Stimulated activated CD4-positive, alpha-beta T cell treated with anti-CD3 and anti-CD28 coated beads, Interleukin-2, amount 100 ng/mL, for 24 hours (primary cell): ENCODE measurements at places on chromosomes 2 and 18.

- DNase-seq: no peak
Measured at GRCh38 chr2:14827226-14828023, 194.9 kb downstream of the LRATD1 start.

GRCh38 chr18:10266334-10266590 lies 188.2 kb upstream of the APCDD1 start:
- no peak for DNase-seq

- no peak for DNase-seq
Measured at GRCh38 chr2:147487286-147487977, 357.4 kb upstream of the ACVR2A start.

DNA sequence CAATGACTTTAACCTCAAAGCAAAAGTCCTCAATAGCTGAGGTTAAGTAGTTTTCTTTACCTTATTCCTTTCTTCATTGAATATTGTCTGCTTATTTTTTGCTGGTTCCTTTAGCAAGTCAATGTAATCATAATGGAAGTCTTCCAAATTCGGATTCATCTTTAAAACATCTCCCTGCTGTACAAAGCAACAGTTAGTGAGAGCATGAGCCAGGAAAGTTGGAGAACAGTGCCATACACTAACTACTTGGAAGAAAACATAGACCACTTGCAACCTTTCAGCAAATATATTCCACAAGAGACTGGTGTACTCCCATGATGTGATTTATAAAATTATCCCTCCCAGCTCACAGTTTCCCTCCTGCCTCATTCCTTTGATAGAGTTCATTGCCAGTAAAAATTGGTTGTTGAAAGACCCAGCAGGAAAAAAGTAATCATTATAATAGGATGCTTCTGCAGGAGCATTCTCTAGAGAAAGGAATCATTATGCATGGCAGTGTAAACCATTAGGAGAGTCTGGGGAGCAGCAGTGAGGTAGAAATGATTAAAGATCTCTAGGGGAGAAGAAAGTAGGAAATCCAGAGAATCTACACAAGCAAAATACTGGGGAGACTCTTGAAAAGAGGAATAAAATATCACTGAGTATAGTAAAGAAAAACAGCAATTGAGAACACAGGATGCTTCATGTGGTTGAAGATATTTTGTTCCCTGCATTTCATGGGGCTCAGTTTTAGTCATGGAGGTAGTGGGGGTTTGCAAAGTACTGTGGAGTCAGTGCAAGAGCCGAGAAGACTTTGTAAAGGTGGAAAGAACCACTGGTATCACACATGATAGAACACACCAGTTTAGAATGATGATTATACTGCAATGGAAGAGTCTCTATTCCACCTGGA lies 38.6 kb upstream of the TTN start:
- no peak for DNase-seq

- no peak for DNase-seq
Measured at GRCh38 chr2:9114458-9114857, 92.2 kb upstream of the ASAP2 start.

DNA sequence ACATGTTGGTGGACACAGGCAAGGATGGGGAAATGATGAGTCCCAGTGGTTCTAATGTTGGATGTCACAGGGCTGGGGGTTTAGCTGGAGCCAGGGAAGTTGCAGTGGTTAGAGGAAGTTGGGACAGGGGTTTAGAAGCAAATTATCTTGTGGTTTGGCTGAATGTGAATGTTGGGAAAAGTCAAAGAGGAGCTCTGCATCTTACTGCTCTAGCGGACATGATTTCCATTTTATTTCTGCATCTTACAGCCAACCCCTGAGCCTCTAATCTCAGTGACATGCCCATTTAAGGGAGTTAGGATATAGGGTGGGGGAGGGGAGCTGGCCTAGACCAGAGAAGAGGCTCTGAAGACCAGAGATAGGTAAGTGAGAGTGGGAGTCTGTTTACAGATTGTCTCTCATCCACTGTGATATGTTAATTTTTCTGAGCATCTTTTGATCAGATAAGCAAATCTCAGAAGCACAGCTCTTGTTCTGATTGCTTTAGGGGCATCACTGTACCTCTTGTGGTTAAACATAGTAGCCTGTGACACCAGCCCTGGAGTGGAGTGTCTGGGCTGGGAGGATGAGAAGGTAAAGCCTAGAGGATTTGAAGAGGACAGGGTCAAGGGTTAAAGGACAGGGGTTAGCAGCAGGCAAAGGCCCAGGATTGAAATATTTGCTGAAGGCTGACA lies 43.6 kb downstream of the SETBP1 start:
- DNase-seq: no peak

DNA sequence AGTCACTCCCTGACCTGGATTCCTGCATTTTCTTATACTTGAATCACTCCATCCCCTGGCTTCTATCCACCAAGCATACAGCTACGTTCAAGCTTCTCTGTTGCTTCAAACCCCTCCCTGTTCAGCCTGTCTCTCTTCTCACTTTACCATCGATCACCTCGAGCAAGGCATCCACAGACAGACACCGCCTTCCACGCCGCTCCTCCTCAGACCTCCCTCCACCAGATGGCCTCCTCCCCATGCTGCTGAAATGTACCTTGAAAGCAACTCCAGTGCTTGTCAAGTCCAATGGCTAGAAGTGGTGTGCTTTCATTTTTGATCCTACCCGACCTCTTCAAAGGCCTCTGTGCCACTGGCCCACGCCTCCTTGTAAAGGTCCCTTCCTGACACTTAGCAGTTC lies 131.3 kb upstream of the ACAA2 start:
- DNase-seq: no peak

DNA sequence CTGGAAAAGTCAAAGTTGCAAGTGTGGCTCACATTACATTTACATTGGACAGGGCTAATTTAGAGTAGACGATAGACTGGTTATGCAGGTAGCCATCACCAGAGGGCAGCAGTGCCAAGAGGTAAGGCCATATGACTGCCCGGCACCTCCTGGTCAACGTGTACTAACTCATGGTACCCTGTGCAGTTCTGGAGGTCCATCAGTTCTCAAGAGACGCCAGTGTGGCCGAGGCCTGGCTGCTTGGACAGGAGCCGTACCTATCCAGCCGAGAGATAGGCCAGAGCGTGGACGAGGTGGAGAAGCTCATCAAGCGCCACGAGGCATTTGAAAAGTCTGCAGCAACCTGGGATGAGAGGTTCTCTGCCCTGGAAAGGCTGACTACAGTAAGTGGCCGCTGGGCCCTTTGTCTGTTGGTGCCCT lies 65.8 kb upstream of the EML6 start:
- peak; percentile 57 for DNase-seq

GRCh38 chr2:135773917-135774316 lies 32.3 kb downstream of the UBXN4 start:
- no peak for DNase-seq

DNA sequence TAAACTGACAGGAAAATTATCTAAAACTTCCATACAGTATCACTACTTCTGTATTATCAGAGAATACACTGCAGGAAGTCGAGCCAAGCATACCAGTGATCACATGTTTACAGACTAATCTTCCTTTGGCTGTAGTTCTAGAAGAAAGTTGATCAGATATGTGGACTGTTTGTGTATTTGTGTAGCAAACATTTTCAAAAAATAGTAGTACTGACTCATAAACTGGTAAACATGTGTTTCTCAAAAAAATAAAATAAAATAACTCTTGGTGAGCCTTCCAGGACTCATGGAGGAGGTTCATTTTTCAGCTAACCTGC lies 148.9 kb upstream of the SLC39A10 start:
- DNase-seq: no peak

- no peak for DNase-seq
Measured at GRCh38 chr18:54774423-54774822, 53.9 kb upstream of the RAB27B start.

- no peak for DNase-seq
Measured at GRCh38 chr18:67794521-67794920, 278.0 kb upstream of the DSEL start.

GRCh38 chr2:88967844-88968243 lies 276.4 kb downstream of the RPIA start:
- DNase-seq: no peak
